ENCODE measurements at places on chromosomes 16 and 17. TPM values are rescaled to one million over a fixed set of nuclear protein-coding genes. Genes with fewer than 3 reads are reported as not detected.

The KRT33A gene
- not detected for polyA plus RNA-seq

GRCh38 chr16:88914750-88915368 is 48.4 kb upstream of the PABPN1L start:
- DNase-seq = no peak

The POLR2C gene
- 75.1 TPM for polyA plus RNA-seq

DNA sequence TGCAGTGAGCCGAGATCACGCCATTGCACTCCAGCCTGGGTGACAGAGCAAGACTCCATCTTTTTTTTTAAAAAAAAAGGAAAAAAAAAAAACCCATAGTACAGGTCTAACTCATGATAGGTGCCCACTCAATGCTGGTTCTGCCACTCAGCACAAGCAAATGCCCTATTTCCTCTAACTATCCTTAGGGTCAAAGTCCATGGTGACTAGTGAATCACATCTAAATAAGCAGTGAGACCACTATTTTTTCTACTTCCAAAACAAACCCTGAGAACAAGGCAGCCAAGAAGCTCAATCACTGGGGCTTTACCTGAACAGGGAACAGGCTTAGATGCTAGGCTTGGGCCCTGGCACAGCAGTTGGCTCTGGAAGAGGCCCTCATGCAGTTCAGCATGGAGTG is 3.4 kb downstream of the BLTP2 start:
- DNase-seq = no peak

The CSF3 gene
- polyA plus RNA-seq = 2.3 TPM

DNA sequence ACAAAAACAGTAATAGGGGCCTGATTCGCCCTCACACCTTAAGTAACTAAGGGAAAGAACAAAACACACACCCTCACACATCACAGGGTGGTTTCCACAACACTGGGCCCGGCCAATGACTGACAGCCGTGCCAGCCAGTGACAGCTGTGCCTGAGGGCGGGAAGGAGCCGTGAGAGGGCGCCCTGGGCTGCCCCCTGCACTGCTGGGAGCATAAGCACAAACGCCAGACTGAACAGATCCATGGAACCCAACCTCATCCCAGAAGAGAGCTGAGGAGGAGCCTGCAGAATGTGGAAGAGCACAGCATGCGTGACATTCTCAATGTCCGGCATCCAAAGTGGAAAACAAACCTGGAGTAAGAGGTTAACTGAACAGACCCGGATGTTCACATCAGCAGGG is 16.0 kb downstream of the CSNK1D start:
- DNase-seq = no peak

DNA sequence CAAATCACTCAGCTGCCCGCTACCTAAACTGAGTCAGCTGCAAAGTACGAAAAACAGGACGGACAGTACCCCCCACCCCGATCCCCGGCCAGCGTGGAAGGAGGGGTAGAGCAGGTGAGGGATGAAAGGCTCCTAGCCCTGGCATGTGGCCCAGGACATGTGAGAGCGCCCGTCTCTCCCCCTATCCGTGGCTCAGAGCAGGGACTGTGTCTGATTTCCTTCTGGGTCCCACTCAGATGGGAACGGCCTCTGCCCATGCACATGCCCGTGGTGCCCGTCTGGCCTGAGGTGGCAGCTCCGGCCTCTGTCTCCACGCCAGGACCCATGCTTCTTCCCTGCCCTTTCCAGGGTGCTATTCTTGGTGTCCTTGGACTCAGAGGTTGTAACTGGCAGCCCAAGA is 30.2 kb upstream of the RASD1 start:
- no peak for DNase-seq

The TMIGD1 gene
- not detected for polyA plus RNA-seq

The ITGAL gene
- polyA plus RNA-seq = 1.8 TPM

DNA sequence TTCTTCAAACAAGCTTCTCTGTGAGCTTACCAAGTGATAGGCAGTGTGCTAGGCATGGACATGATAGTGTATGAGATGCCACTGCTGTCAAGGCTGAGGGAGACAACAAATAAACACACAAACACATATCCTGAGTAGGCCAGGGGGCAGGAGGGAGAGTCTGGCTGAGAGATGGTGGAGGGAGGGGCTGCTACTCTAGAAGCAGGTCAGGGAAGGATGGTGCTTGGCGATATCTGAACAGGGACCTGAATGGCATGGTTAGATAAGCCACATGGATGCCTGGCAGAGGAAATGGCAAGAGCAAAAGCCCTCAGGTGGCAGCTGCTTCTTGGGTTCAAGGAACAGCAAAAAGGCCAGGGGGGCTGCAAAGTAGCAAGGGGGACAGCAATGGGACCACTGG is 8.6 kb upstream of the CHST6 start:
- DNase-seq = no peak

DNA sequence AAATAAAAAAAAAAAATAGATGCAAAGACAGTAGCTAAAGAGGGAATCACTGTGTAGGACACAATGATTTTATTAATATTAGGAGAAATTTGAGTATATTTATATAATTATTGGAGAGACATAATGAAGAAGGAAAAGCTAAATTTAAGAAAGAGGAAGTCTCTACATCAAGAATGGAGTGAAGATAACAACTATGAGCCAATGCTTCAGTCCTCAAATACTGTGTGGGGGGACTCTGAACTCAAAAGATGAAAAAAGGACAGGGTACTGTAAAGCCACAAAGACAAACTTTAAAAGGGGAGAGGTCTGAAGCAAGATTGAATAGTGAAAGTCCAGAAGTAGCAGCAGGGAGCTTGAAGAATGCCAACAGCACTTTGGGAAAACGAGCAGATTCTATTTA is 44.7 kb downstream of the SKAP1 start:
- no peak for DNase-seq

The TUBD1 gene
- polyA plus RNA-seq = 8.4 TPM

GRCh38 chr17:44977065-44977464 is 9.0 kb upstream of the C1QL1 start:
- DNase-seq = no peak

DNA sequence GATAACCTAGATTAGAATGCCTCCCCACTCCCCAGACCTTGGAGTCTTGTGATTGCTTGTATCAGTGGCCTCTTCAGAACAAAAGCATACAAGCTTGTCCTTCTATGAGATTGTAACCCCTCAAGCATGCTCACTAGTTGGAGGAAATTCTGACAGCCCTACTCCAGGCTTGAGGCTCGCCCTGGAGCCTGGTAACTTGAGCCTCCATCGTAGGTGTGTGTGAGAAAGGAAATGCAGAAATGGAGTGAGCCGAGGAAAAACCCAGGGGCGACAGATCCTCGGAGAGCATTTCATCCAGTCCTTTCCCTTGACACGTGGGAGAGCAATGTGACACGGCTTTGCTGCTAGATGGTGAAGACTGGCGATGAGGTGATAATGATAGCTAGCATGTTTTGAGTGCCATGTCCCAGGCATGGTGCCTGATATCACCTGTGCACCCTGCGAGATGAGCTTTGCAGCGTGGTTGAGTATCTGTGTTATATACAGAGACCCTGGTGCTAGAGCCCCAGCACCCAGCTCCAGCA is 31.2 kb downstream of the GNAO1 start:
- no peak for DNase-seq

GRCh38 chr17:73203135-73203787 is 10.4 kb downstream of the COG1 start:
- no peak for DNase-seq

The IL21R gene
- polyA plus RNA-seq = 0.27 TPM

Data from urinary bladder (tissue), 4 donors.